Stimulated activated CD4-positive, alpha-beta T cell treated with anti-CD3 and anti-CD28 coated beads, Interleukin-4, amount 100 ng/mL, for 24 hours (primary cell): ENCODE measurements at places on chromosomes 3 and 15.
A peak's percentile ranks its signal among the peaks of the same experiment; 100 is the strongest.

GRCh38 chr3:29291982-29292363 lies 11.1 kb downstream of the RBMS3 start:
- DNase-seq: no peak

GRCh38 chr3:169790687-169791429 lies 17.7 kb downstream of the MYNN start:
- DNase-seq: no peak

DNA sequence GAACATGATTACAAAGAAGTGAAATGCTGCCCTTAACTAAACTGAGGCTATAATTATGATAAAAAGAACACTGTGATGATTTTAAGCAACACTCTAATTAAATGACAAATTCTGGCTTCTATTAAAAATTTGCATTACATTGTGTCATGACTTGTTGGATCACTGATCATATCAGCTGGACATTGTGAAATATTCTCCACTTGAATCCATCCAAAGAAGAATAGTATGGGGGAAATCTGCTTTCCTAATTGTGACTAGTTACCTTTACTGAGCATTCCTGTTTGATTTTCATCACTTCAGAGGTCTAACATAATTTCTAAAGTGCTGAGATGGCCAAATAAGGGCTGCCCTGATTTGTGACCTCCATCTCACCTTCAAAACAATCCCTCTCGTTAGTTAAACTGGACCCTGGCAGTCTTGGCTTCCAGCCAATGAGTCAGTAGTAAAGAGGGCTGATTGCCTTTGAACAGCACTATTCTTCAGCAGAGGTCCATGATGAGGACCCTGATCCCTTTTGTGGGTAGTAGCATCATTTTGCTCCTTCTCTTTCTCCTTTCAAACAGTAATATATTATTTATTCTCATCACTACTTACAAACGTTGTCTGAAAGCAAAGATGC lies 53.5 kb upstream of the LEKR1 start:
- DNase-seq: no peak

DNA sequence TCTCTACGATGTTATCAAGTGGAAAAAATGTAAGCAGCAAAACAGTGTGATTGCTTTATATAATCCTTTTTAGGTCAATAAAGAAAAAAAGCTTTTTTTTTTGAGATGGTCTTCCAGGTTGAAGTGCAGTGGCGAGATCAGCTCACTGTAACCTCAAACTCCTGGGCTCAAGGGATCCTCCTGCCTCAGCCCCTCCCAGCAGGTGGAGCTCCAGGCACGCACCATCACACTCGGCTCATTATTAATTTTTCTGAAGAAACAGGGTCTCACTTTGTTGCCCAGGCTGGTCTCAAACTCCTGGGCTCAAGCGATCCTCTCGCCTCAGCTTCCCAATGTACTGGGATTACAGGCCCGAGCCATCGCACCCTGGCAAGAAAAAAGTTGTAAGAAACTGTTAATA lies 17.3 kb downstream of the RNF168 start:
- DNase-seq: peak; percentile 30

DNA sequence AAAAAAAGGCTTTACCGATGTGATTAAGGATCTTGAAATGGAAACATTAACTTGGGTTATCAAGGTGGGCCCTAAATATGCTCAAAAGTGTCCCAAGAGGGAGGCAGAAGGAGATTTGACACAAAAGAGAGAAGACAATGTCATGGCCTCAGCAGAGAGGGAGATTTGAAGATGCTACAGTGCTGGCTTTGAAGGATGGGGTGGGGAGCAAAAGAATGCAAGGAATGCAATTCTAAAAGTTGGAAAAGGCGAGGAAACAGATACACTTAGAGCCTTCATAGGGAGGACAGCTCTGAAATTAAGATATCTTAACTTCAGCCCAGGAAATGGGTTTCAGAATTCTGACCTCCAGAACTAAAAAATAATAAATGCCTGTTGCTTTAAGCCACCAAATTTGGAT lies 314.5 kb upstream of the CCDC54 start:
- DNase-seq: no peak

- peak; percentile 30 for DNase-seq
Observed at GRCh38 chr3:183513046-183513706, 42.3 kb downstream of the KLHL6 start.

- no peak for DNase-seq
Observed at GRCh38 chr3:148077965-148078364, 619.7 kb upstream of the AGTR1 start.

- DNase-seq: no peak
Observed at GRCh38 chr15:57509126-57509525, 82.6 kb upstream of the MYZAP start.

DNA sequence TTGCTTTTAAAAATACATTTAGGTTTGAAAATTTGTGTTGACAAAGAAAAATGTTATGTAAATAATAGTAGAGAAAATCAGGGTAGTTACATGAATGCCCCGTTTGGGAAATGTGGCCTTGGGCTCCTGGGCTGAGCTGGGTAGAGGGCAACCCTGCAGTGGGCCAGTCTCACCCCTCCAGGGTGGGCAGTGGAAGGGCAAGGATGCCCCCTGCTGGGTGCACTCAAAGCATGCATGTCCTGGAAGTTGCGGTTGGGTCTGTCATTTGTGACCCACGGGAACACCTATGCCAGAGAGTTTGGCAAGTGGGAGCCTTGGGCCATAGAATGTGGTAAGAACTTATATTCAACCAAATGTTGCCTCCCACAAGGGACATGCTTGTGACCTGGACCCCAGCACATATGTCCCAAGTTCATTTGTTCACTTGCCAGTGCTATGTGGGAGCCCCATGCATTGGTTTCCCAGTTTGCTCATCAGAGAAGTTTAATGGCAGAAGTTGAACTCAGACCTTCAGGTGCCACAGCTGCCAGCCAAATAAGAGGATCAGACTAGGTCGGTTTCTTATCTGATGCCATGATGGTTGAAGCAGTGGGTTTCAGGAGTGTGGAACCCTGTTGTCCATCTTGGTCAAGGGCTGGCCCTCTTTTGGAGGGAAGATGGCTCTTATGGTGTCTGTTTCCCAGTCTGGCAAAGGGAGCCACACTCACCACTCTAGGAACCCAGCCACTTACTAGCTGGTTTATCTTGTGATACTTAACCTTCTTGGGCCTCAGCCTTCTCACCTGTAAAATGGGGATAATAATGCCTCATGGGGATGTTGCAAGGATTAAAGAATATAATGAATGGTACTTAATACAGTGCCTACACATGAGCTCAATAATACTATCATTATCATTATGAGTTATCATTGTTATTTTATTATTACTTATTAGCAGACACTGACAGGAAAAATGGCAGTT lies 2.5 kb upstream of the PLCB2 start:
- peak; percentile 57 for DNase-seq

DNA sequence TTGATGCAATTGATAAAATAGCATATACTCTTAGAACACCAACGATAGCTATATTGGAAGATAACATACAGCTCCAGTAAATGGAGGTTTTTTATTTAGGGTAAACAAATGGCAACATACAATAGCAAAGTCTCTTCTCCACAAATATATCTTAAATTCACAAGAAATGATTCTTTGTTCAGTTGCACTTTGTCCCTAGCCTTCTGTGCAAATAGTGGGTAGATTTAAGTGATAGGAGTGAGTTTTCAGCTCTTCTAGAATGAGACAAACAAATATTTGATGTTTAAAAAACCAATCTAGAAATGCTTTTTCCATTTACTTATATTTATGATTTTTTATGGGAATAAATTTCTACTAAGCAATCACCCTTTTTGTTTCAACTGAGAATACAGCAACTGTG lies 253.8 kb downstream of the NEK10 start:
- no peak for DNase-seq

GRCh38 chr3:130857336-130858026 lies 36.4 kb upstream of the ATP2C1 start:
- DNase-seq: no peak

DNA sequence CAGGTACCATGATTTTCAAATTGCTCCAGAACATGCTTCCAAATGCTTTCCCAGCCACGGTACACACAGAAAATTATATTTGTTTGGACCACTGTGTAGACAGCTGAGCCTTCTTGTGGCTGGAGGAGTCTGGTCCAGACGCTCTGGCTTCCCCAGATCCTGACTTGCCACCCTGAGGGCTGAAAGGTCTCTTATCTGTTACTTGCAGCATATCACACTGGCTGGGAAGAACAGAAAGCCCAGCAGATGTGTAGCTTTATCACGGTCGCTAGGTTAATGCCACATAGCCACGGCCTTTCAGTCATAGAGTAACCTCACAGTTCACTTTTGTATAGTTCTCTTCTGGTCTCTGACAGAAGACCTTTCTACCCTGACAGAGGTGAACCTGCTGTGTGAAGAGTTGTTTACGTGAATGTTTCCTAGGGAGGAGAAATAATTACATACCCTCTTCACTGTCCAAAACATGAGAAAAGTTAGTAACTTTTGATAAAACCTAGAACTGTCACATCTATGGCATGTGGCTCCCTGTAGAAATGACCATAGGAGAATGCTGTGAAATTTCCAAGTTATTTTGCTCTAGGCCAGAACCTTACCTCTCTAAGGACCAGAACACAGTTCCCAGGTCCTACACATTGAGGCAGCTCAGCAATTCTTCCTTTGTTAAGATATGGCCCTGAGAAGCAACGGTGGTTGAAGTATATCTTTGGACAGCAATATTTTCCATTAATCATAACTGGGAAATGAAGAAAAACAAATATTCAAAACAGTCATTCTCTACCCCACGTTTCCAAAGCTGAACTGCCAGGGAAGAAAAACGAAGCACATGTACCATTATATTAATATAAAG lies 15.8 kb upstream of the STIMATE start:
- no peak for DNase-seq

GRCh38 chr3:117045143-117045542 lies 335.6 kb downstream of the TUSC7 start:
- DNase-seq: no peak

- no peak for DNase-seq
Observed at GRCh38 chr3:158098834-158099424, 7.3 kb downstream of the SHOX2 start.

GRCh38 chr3:28726840-28727239 lies 378.2 kb upstream of the AZI2 start:
- DNase-seq: no peak

DNA sequence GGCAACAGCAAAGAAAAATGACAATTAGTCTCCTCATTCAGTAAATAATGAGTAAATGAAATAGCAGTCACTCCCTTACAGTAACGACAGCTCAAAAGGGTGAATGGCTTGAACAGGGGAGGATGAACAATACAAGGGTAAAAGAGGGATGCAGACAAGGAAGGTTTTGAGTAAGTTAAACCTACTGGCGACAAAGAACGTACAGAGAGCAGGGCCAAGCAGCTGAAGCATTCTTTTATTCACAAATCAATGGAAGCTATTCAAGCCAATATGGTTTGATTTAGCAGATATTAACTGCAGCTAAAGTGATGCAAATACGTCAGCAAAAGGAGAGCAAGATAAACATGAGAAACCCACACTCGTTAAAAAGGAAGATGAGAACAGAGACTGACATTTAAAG lies 90.7 kb upstream of the ICE2 start:
- no peak for DNase-seq

- DNase-seq: no peak
Observed at GRCh38 chr15:51094606-51095569, at the start of gene TNFAIP8L3. TNFAIP8L3 (minus strand) TSS chr15:51094906; CDS start chr15:51094595, 311 bp downstream.

GRCh38 chr15:38084289-38084688 lies 149.8 kb downstream of the TMCO5A start:
- DNase-seq: no peak

DNA sequence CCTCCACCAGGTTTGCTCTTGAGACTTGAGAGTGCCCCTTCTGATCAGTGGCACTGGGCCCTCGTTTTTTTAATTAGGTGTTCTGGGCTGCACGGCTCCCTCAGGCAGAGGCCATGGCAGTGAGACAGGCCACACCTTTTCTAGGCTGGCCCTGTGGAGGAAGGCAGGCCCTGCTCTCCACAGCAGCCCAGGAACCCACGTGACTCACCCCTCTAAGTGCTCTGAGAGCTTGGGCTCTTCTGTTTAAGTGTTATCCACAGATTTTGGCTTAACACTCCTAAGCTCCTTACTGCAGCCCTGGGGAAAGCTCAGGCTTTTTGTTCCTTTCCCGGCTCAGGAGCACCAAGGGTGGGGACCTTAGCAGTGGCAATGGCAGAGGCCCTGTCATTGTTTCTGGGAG lies 463.2 kb upstream of the GBE1 start:
- DNase-seq: no peak

- DNase-seq: no peak
Observed at GRCh38 chr3:179175358-179175757, 27.2 kb downstream of the PIK3CA start.

DNA sequence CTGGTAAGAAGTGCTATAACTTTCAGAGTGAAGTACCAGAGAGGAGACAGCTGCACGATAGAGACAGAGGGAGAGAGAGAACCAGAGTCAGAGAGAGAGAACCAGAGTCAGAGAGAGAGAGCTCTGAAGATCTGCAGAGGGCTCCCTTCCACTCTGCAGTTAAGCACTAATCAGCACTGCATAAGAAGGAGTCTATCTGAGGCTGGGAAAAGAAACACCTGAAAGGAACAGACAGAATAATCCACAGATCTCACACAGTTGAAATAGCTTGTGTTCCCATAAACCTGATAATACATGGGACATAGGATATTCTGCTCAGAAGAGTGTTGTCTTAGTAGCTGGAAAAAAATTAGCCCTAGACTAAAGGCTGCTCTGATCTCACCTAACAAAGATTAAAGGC lies 87.6 kb downstream of the CFAP44 start:
- no peak for DNase-seq

- DNase-seq: no peak
Observed at GRCh38 chr3:193210618-193211017, 30.4 kb upstream of the PLAAT1 start.

DNA sequence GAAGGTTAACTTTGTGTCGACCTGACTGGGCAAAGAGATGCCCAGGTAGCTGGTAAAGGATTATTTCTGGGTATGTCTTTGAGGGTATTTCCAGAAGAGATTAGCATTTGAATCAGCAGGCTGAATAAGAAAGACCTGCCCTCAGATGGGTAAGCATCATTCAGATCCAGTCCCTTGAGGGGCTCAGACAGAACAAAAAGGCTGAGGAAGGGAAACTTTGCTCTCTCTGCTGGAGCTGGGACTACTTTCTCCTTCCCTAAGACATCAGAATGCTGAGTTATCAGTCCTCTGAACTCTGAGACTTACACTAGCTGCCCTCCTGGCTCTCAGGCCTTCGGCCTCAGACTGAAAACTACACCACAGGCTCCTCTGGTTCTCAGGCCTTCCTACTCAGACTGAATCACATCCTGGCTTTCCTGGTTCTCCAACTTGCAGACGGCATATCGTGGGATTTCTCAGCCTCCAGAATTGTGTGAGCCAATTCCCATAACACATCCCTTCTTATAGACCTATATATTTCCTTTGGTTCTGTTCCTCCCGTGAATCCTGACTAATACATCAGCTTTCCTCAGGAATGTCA lies 982.9 kb downstream of the TUSC7 start:
- DNase-seq: no peak

DNA sequence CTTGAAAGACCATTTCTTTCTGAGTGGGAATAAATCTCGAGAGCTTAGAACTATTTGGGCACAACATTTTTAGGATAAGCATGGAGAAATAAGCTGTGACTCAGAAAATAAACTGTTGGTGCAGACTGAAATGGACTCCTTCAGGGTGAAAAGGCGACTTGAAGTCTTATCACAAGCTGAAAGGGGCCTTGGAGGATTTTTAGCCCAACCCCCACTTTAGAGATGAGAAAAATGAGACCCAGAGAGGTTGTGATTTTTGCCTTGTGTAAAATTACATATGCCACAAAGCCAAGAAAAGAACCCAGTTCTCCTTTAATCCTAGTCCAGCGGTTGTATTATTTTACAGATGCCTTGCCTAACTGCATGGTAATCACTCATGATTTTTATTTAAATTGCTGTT lies 1.5 kb downstream of the ATP1B3 start:
- no peak for DNase-seq

- no peak for DNase-seq
Observed at GRCh38 chr3:133294253-133294652, 105.6 kb upstream of the BFSP2 start.
